Left lung (tissue), 14 donors: ENCODE measurements at places on chromosomes 6 and 20. TPM values are rescaled to one million over a fixed set of nuclear protein-coding genes. Genes with fewer than 3 reads are reported as not detected.

DNA sequence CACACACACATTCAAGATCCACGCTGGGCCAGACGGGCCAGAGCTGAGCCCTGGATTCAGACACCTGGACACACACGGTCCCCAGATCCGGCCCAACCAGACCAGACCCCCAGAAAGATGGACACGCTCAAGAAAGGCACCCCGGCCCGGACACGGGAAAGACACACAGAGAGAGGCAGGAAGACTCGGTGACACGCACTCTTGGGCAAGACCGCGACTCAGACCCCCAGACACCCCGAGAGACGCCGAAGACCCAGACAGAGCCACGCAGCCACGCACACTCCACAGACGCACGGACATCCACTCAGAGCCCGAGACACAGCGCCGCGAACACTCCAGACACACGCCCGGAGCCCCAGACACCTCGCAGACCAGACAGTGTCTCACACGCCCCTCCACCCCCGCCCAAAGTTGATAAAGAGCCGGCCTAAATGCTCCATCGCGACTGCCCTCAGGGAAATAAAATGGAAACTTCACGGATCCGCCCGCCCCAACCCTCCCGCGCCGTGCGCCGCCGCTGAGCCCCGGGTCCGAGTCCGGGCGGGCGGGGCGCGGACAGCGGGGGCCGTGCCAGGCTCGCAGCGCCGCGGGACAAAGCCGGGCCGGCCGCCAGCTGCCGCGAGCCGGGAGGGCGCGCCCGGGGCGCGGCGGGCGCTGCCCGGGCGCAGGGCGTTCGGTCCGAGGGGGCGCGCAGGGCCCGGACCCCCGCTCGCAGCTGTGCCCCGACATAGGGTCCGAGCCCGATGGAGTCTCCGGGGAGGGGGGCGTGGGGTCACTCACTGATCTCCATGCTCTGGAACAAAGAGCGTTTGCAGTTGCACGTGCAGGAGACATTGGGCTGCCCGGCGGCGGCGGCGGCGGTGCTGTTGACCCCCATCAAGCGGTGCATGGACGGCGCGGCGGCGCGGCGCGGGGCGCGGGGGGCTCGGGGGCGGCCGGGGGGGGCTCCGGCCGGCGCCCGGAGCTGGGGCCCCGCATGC is 831 bp downstream of the PMEPA1 start:
- no peak for DNase-seq

DNA sequence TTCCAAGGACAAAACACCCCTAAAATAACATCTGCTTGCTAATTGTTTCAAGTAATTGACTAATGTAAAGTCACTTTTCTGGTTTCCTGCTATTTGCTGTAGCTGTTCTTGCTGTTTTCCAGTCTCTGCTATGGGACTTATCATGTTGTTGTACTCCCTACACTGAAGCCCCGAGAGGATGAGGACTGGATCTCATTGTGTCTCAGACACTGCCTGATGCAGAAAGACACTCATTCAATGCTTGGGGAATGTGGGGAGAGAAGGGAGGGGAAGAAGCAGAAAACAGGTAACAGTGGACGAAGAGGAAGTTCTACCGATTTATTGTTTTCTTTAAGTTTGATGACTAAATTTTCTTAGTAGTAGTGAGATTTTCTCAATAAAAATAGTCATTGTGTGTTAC is 79.8 kb downstream of the DOK5 start:
- DNase-seq = no peak

DNA sequence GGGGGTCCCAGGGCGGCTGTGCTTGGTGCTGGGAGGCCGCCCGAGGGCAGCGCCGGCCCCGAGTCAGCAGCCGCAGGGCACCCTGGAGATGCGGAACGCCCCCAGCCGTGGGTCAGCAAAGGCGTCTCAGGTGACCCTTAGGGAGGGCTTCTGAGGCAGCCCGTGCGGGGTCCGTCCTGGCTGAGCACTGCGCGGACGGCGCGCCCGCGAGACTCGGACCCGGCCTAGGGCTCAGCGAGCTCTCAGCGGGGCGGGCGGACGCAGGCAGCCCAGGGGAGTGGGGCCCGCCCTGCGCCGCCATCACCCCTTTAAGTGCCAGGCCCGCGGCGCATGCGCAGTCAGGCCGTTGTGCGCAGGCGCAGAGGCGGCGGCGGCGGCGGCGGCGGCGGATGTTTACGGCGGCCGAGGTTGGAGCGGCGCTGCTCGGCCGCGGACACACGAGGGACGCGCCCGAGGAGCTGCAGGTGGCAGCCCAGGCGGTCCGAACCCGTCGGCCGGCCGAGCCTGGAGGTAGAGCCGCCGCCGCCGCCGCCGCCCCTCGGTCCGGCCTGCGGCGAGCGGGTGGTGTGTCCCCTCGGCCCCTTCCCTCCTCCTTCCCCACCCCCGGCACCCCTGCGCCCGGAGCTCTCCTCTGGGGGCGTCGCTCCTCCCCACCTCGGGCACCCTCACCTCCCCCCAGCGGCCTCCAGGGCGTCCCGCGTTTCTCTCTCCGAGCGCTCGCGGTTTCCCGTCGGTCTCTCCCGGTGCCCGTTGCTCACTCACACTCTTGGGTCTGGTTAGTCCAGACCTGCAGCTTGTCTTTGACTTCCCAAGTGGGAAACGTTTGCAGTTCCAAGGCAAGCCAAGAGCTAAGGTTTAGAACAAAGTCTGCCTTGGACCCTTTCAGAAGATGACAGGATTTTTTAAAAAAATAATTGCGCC is at the start of gene PCMTD2:
TSS of gene PCMTD2 (plus strand) at position 388 of the 921 bp plus-strand sequence. CDS start 4,218 bp downstream, outside the sequence.
- peak; percentile 80 for DNase-seq

DNA sequence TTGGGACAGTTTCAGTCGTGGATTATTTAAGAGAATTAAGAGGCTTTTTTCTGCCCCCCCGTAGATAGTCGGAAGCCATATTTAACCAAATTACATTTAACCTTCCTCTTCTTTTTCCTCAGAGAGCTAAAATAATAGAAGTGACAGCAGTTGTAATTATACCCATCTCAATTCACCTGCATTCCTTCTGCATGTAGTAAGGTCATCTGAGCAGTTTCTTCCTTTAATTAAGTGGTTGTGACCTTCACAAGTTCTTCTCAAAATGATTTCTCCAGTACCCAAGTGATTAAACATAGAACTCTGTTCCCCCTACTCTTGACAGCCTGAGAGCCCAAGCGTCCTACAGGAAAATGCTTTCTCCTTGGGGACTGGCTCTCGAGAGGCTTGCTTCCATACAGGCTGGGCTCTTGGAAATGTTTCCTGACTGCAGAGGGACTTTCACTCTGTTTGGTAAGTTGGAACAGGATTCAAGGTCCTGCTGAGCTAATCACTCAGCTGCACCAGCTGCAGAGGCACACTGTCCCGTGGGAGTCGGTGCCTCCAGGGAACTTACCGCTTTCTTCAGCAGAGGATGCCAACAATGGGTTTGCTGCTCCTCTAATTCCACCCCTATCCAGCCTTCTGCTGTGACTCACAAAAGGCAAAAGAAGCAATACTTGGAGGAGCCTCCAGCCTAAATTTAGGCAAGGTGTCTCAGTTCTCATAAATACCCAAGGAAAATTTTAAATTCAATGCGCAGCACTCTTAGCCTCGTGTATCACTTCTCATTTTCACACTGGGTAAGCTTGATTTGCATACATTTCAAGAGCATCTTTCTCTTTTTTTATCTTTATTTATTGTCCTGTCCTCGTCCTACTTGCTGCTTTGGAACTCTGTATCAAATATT is 414.9 kb downstream of the KIF16B start:
- DNase-seq = no peak

- DNase-seq = no peak
Measured at GRCh38 chr6:14681699-14682487, 564.0 kb upstream of the JARID2 start.

Gene PEDS1
- 28.8 TPM for polyA plus RNA-seq

GRCh38 chr20:38156888-38157634 is 8.0 kb downstream of the TGM2 start:
- no peak for DNase-seq

Gene LY6G6C
- polyA plus RNA-seq = 0.75 TPM

DNA sequence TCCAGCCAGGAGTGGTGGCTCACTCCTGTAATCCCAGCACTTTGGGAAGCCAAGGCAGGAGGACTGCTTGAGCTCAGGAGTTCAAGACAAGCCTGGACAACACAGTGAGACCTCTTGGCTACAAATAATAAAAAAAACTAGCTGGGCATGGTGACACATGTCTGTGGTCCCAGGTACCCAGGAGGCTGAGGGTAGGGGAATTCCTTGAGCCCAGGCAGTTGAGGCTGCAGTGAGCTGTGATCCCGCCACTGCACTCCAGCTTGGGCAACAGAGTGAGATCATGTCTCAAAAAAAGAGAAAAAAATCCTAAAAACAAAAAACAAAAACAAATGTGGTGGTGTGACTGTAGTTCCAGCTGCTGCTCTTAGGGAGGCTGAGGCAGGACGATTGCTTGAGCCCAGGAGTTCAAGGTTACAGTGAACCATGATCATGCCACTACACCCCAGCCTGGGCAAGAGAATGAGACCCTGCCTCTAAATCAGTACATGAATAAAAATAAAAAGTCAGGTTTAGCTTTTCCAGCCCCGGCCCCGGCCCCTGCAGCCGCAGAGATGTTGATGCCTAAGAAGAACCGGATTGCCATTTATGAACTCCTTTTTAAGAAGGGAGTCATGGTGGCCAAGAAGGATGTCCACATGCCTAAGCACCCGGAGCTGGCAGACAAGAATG is 13.5 kb upstream of the SNRPC start:
- DNase-seq = no peak

DNA sequence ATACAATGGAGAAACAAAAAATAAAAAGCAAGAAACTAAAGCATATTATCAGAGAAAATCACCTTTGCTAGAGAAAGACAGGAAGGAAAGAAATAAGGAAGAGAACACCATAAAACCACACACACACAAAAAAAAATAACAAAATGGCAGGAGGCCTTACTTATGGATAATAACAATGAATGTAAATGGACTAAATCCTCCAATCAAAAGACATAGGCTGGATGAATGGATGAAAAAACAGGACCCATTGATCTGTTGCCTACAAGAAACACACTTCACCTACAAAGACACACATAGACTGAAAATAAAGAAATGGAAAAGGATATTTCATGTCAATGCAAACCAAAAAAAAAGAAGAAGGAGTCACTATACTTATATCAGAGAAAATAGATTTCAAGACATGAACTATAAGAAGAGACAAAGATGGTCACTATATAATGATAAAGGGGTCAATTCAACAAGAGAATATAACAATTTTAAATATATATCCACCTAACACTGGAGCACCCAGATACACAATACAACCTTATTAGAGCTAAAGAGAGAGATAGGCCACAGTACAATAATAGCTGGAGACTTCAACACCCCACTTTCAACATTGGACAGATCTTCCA is 693.6 kb downstream of the HACE1 start:
- no peak for DNase-seq

Gene KCNB1
- 1.2 TPM for polyA plus RNA-seq

DNA sequence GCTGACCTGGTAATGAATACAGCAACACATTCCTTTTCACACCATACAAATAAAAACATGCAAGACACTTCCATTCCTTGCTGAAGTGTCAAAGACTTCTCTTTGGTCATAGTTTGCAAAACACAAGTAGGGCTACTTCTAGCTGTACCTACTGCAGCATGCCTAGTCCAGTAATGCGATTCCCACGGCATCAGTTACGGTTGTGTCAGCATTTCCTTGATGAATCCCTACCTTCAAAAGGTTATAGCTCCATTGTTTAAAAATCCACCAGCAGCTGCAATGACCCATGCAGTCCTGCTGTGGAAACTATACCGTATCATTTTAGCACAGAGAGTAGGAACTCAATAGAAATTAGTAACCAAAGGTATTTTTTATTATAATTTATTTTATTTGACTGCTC is 1371.5 kb downstream of the EPHA7 start:
- no peak for DNase-seq

Gene USP49
- polyA plus RNA-seq = 13.2 TPM

- DNase-seq = no peak
Measured at GRCh38 chr6:29764422-29765196, 41.4 kb downstream of the HLA-F start.

Gene SLC35D3
- polyA plus RNA-seq = 2.0 TPM

GRCh38 chr20:40965671-40966070 is 63.0 kb upstream of the TOP1 start:
- no peak for DNase-seq

Gene OR2B6
- 0.32 TPM for polyA plus RNA-seq

GRCh38 chr6:129102741-129103140 is 219.8 kb downstream of the LAMA2 start:
- DNase-seq = no peak

DNA sequence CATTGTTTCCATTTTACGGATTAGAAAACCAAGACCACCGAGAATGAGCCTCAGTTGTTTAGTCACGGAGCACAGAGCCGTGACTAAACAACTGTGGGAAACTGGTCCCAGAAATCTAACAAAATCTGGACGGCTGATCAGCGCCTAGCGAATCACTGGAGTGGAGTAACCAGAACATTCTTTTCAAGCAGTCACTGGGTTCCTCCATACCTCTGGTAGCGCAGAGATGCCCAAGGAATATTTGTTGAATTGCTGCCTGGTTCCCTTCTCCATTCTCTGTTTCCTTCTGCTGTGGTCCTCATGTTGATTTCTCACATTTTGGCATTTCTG is 62.0 kb downstream of the GPX5 start:
- no peak for DNase-seq

Gene OR5V1
- polyA plus RNA-seq = not detected
